ENCODE measurements at places on chromosomes 1 and 21.

- no peak for DNase-seq
Observed at GRCh38 chr1:213921311-213921710, 66.5 kb upstream of the PROX1 start.

GRCh38 chr1:235898126-235898525, 31.4 kb upstream of the LYST start:
- DNase-seq, result no peak

- DNase-seq, result no peak
Observed at GRCh38 chr1:2380816-2381591, 10.3 kb downstream of the MORN1 start.

GRCh38 chr1:206556047-206556749, 48.9 kb downstream of the RASSF5 start:
- no peak for DNase-seq

GRCh38 chr1:109878531-109879104, 32.0 kb upstream of the CSF1 start:
- DNase-seq, result no peak

DNA sequence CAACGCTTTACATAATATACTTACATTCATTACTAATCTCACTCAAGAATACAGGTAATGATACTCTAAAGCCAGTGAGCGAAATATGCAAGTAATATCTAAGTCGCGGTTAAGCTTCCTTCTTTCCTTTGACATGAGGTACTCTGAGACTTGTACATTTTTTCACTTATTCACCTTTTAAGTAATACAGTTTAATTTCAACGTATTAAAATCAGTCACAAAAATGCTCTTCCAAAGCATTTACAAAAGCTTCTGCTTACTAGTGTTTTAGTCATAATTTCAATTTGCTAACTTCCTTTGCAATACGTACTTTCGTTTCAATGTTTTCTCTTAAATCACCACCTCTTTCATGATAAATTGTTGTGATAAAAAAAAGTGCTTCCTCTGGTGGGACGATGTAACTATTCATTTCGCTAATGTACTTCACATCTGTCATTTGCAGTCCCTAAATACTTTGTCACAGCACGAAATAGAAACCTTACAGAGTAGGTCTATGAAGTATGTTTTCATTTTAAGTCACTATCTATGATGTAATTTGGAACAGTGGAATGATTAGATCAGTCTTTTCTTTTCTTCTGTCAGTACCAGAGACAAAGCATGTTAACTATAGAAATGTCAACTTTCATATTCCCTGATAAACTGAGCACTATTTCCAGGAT, 34.0 kb upstream of the ADGRL4 start:
- no peak for DNase-seq

GRCh38 chr1:209839875-209840546, 12.2 kb downstream of the UTP25 start:
- peak; percentile 92 for DNase-seq

- no peak for DNase-seq
Observed at GRCh38 chr1:78155121-78155520, 109.4 kb downstream of the GIPC2 start.

DNA sequence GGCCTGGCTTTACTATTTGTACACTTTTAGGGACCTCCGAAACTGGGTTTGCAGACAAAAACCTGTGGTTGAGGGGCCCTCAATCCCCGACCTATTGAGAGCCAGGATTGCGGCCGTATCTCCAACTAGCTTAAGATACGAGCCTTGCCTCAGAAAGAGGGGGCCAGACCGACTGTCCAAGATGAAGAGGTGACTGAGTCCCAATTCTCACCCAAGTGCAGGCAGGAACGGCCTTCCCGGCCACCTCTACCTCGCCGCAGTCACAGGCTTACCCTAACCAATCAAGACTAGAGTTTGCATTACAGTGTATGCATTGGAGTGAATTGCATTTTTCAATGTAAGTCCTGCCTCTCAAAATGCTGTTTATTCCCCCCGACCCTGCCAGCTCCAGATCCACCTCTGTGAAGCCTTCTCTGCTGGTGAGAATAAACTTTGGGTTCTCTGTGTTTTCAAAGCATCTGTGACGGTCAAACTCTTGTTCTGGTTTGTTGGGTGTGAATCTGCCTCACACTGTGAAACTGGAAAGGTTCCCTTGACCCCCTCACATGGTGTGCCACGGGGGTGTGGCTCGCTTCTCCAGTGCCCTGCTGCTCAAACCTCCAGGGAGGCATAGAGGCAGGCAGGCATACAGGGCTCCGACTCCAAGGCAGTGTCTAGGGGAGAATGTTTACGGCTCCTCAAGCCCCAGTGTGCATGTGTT, 62.2 kb upstream of the WLS start:
- DNase-seq, result no peak

- DNase-seq, result no peak
Observed at GRCh38 chr1:19720973-19721372, 56.3 kb downstream of the HTR6 start.

- peak; percentile 85 for DNase-seq
Observed at GRCh38 chr1:31306278-31306677, 9.4 kb downstream of the ZCCHC17 start.

Data from HS-5 (cell line).